CD4-positive, alpha-beta T cell treated with Interleukin-6 for 4 hours (primary cell): ENCODE measurements at places on chromosomes 13 and 19.

DNA sequence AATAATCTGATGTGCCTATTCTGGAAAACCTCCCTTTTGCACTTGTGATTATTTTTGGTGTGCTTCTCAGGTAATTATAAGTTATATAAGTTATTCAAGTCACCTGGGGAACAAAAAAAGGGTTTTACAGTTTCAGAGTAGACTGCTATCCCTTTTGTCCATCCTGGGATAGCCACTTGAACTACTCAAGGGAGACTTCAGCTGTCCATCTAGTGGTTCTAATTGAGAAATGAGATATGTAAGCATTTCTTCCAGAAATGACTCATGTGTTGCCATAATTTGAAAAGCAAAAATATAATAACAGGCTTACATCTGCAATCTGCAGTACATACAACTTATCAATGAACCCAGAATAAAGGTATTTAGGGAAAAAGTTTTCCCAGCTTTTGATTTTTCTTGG, 20.4 kb downstream of the UBL3 start:
- DNase-seq, result no peak

- no peak for DNase-seq
Observed at GRCh38 chr19:35807633-35808032, 5.0 kb downstream of the PRODH2 start.

GRCh38 chr13:99656844-99657381, 155.6 kb downstream of the TM9SF2 start:
- peak; percentile 30 for DNase-seq

DNA sequence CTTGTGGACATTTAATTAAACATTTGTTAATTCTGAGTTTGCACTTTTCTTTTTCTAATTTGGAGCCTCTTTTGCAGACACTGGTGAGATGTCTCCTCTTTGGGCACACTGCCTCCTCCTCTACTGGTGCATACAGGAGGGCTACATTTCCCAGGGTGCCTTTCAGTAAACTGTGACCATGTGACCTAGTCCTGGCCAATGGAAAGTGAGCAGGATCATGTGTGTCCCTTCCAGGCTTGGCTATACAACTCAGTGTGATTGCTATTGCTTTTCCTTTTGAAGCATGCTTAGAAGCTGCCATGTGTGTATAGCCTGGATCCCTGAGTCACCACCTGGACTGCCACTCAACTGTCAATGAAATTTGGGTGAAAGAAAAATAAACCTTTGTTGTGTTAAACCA, 4.5 kb downstream of the IZUMO2 start:
- DNase-seq, result no peak

- peak; percentile 31 for DNase-seq
Observed at GRCh38 chr19:46602392-46603194, 1.5 kb downstream of the CALM3 start.

DNA sequence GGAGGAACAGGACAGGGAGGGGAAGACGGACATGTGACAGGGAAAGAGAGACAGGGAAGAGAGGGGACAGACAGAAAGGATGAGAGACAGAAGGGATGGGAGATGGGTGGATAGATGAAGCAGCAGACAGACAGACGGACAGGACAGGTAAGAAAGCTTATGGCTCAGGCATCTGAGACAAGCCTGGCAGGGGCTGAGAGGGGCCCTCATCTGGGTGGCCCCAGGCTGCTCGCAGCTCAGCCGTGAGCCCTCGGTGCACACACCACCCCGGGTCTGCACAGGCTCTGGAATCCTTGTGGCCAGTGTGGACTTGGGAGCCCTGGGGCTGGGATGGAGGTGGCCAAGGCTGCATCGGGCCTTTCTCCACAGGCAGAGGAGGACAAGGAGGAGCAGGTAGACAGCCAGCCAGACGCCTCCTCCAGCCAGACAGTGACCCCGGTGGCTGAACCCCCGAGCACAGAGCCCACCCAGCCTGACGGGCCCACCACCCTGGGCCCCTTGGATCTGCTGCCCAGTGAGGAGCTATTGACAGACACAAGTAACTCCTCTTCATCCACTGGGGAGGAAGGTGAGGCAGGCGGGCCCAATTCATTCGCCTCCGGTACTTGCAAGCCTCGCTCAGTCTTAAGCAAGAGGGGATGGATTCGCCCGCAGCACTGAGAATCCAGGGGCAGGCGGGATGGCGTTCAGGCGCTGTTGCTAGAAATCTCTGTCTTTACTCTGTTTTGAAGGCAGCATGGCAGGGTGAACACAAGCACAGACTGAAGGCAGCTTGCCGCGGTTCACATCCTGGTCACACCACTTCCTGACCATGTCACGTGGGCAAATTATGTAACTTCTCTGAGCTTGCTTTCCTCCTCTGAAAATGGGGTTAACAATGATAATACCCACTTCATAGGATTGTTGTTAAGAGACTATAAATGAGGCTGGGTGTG, 14.0 kb downstream of the GRAMD1A start:
- DNase-seq, result peak; percentile 79

DNA sequence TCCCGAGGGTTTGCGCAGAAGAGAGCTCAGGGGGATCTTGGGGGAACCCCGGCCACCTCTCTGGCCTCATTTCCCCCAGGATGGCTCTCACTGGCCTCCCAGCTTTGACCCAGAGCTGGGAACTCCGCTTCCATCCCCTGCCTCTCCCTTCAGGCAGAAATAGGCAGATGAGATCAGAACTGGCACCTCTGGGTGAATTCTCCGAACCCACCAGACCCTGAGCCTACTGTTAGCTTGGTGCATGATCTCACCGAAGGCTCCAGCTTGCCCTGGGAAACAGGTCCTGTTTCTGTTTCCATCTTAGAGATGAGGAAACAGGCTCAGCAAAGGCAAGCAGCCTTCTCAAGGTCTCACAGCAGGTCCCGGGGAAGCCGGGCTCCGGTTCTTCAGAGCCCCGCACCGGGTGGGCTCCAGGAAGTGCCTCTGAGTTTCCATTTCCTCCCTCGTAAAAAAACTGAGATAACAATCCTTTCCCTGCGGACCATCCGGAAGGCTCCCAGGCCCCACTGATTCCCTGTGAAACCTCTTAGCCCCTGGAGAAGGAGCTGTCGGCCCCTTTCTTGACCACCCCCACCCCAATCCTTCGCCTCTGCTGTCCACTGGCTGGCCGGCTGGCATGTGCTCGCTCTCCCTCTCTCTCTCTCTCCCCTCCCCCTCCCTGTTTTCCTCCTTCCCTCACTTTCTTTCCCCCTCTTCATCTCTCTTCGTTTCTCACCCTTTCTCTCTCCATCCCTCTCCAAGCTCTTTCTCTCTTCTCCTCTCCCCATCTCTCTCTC, 2.1 kb downstream of the NECTIN2 start:
- no peak for DNase-seq

DNA sequence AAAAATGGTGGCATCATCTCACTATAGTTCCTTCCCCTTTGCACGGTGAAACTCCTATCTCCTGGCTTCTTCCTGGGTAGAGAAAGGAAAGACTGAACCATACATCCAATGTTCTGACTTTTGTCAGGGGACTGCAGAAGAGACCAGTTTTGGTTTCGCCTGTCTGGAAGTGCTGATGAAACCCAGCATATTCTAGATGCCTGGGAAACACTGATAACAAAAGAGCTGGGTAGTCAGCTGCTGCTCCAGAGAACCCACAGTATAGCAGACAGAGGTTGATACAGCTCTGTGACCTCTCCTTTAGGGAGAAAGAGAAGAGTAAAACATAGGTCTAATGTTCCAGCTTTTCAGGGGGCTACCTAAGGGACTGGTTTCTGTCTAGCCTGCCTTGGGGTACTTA, 695.3 kb downstream of the DIAPH3 start:
- no peak for DNase-seq

GRCh38 chr13:66009241-66009640, 1220.9 kb downstream of the PCDH9 start:
- DNase-seq, result no peak

DNA sequence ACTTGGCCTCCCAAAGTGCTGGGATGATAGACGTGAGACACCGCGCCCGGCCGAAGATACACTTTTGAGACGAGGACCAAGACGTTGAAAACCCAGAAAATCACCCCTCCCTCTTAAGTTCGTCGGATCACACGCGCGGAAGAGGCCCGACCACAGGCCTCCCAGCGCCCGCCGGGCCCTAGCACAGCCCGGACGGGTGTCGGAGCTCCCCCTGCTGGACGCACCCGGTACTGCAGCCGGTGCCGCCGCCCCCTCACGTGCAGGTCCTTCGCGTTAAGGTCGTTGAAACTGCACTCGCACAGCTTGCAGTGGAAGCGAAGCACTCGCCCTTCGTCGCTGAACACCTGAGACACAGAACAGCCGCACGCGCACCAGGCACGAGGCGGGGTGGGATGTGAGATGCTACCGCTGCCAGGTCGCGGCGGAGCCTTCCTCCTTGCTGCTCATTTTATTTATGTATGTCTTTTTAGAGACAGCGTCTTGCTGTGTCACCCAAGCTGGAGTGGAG, 35.7 kb upstream of the MATK start:
- DNase-seq, result peak; percentile 88

GRCh38 chr13:113668491-113668971, 1.5 kb downstream of the GRK1 start:
- no peak for DNase-seq
